ENCODE measurements at places on chromosomes 2 and 18. TPM values are rescaled to one million over a fixed set of nuclear protein-coding genes. Genes with fewer than 3 reads are reported as not detected.

GRCh38 chr2:152861349-152861942, 143.0 kb downstream of the ARL6IP6 start:
- peak; percentile 29 for DNase-seq

- DNase-seq: no peak
Observed at GRCh38 chr2:118805064-118805690, 42.3 kb downstream of the EN1 start.

- peak; percentile 20 for DNase-seq
Observed at GRCh38 chr18:69947361-69948133, at the start of gene CD226. Gene CD226, minus strand, starts transcription at chr18:69947873. Its CDS starts 467 bp downstream, at chr18:69947406.

DNA sequence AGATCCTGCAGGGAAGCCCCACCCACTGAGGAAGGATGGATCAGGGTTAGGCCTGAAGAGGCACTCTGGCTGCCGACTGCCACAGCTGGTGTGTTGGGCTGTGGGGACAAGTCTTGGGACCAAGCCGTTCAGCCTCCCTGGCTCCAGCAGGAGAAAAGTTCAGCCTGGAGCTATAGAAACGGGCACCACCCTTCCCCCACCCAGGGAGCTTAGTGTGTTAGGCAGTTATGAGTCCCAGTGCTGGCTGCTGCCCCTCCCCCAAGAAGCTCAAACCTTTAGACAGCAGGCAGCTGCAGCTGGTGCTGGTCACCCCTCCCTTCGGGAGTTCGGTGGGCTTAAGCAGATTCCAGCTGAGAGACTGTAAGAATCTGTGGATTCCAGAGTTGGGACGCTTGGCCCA, 447.1 kb upstream of the HS6ST1 start:
- no peak for DNase-seq

- DNase-seq: no peak
Observed at GRCh38 chr2:224532441-224532840, 52.7 kb downstream of the CUL3 start.

- DNase-seq: no peak
Observed at GRCh38 chr2:37472959-37473358, 128.5 kb downstream of the QPCT start.

Gene CRYBA2
- total RNA-seq: not detected

GRCh38 chr2:181140414-181140813, 160.0 kb downstream of the UBE2E3 start:
- no peak for DNase-seq

GRCh38 chr2:88307817-88308216, 137.7 kb downstream of the THNSL2 start:
- DNase-seq: no peak

All from transverse colon (tissue), 4 donors.